Osteocyte (in vitro differentiated cells): ENCODE measurements at places on chromosomes 12 and 14.

- DNase-seq, result no peak
Measured at GRCh38 chr14:101819251-101819990, 57.9 kb downstream of the PPP2R5C start.

DNA sequence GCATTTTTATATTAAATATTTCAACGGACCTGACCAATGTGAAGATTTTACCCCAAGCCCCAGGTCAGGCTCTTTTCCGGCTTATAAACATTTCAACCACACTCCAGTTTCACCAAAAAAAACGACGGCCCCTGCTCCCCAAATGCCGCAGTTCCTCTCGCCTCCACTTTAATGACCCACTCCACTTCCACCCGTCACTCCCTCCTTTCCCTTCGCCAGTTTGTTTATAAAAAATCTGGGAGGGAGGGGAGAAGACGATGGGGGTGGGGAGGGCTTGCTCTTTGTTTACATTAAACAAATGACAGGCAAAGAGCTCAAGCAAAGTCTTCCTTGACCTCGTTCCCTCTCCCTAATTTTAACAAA is 5.4 kb downstream of the SIX6 start:
- no peak for DNase-seq

DNA sequence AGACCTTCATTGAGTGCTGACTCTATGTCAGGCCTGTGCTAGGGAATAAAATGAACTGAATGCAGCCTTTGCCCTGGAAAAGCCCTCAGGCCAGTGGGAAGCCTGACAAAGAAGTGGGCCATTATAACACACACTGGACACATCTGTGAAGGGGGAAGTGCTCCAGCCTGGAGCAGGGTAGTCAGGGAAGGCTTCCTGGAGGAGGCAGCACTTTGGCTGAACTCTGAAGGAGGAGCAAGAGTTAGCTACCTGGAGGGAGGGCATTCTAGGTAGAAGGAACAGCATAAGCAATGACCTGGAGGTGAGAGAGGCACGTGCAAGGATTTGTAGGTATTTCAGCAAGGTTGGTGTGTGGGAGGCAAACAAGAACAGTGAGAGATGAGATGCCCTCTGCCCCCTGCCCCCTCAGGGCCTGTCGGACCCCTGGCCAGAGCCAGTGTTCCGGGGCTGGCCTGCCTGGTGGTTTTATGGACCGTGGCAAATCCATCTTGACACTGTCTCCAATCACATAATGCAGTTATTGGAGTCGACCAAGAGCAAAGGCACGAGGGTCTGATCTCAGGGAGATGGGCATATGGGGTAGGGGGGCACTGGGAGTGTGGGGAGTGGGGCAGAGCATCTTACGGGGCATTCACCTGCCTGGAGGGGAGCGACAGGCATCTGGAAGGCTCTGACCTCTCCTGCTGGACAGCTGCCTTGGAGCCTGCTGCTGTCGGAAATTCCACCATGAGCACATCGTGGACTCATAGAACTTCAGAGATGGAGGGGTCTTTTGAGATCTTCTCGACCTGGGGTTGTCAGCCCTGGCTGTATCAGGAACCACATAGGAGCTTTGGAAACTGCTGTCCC is 2.7 kb upstream of the FAM222A start:
- no peak for DNase-seq

- no peak for DNase-seq
Measured at GRCh38 chr12:111488271-111488670, 82.5 kb downstream of the SH2B3 start.

- peak; percentile 36 for DNase-seq
Measured at GRCh38 chr14:74048281-74048680, 29.1 kb downstream of the BBOF1 start.

GRCh38 chr12:4012977-4013968 is 140.1 kb upstream of the PARP11 start:
- DNase-seq, result no peak

DNA sequence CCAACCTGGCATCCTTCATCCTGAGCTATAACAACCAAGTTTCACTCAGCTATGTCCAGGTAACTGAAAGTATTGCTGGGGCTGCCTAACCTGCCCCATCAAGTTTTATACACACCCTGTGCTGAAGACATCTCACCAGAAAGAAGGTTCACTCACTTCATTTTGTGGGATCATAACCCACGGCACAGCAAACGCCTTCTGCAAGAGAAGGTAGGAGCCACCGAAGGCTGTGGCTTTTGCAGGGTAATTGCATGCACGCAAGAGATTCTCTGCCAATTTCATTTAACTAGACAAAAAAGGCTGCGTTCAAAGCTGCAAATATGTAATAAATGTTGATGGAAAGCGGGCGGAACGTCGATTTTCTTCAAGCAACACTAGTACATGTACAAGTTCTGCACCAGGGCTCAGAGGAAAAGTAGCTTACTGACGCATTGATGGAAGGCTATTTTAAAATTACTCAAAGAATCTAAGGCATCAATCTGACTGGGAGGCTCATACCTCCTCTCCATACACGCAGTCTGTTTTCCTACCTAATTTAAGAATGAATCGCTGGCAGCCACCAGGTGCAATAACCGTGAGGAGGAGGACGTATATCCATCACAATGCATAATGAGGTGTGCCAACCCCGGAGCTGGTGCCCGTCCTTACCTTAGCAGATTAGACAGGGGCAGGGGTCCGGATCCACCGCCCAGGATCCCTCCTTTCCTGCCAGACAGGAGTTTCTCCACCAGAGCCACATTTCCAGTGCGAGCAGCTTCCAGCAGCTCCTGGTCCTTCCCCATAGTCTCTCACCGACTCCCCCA is 1.1 kb downstream of the ANKS1B start:
- no peak for DNase-seq

DNA sequence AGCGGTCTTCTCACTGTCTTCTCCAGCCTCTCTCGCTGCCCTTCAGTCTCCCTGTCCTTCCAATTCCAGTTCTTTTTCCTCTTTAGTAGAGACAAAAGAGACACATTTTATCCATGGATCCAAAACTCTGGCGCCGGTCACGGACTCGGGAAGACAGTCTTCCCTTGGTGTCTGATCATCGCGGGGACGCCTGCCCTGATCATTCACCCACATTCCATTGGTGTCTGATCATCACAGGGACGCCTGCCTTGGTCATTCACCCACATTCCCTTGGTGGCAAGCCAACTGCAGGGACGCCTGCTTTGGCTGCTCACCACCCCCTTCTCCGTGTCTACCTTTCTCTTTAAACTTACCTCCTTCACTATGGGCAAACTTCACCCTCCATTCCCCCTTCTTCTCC is 619.5 kb downstream of the RERGL start:
- DNase-seq, result no peak

DNA sequence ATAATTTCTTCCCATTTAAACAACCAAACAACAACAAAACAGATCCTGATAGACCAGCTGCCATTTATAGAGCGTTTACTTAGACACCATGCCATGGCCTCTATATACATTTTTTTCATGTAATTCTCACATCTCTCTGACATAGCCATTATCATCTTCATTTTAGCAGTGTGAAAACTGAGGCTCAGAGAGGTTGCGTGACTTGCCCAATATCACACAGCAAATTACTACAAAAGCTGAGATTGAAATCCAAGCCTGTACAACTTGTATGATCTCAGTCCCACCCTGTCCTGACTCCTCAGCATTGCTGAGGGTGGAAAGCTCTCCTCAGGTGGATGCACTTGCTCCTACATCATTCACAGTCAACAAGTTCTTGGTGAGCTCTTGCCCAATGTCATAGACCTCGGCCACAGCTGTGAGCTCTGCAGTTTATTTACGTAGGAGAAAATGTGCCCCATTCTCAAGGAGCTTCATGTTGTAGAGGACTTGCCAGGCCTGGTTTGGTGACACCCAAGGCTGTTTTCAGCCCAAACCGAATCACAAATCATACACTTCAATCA is 55.5 kb downstream of the CRACR2A start:
- no peak for DNase-seq

DNA sequence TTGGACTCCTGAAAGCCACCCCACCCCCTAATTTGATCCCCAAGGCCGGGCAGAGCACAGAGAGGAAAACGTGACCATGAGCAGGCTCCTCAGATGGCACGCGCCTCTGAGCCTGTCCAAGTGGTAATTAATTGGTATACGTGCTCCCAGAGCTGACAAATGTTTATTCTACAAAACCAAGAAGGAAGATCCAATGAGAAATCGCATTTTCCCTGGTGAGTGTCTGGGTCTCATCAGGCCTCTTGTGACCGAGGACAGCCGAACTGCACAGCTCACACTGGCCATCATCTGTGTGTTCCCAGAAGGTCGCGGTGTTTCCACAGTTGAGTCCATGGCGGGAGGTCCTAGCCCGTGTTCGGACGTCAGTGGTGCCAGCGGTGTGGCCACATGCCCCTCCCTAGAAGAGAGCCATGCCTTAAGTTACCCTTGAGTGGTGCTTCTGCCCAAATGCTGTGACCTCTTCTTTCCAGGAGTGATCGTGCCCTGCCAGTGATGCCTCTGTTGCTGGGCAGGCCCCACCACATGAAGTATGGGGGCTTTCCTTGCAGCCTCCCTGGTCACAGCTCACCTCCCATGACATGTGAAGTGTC is 317.5 kb upstream of the RTL1 start:
- peak; percentile 54 for DNase-seq
